ENCODE measurements at places on chromosomes 2 and 18.

- DNase-seq, result no peak
Measured at GRCh38 chr2:120405759-120406099, 59.8 kb downstream of the INHBB start.

DNA sequence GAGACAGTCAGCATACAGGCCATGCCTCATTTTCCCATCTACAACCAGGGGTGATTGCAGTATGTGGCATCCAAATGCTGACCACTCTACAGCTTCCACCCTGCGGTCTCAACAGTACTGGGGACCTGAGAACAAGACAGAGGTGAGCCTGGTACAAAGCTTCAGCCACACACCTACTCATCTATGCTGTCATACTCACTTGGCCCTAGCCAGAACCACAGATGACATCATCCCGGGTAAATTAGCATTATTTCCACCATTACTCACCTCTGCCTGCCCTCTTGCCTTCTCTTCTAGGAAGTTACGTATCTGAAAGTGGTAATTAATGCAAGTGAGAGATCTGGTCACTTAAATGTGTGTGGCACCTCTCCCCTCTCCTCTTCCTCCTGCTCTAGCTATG is 208.2 kb upstream of the ARL4C start:
- DNase-seq, result no peak

GRCh38 chr18:55779691-55780585 is 191.9 kb upstream of the TCF4 start:
- DNase-seq, result no peak

DNA sequence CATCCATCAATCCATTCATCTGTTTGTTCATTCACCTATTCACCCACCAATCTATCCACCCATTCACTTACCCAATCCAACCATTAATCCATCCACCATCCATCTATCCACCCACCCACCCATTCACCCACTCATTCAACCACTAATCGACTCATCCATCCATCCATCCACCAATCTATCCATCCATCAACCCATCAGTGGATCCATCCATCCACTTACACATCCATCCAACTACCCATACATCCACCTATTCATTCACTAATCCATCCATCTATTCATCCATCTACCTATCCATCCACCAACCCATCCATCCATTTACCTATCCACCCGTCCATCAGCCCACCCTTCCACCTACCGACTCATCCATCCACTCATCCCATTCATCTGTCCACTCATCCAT is 11.3 kb downstream of the MYO7B start:
- DNase-seq, result no peak

DNA sequence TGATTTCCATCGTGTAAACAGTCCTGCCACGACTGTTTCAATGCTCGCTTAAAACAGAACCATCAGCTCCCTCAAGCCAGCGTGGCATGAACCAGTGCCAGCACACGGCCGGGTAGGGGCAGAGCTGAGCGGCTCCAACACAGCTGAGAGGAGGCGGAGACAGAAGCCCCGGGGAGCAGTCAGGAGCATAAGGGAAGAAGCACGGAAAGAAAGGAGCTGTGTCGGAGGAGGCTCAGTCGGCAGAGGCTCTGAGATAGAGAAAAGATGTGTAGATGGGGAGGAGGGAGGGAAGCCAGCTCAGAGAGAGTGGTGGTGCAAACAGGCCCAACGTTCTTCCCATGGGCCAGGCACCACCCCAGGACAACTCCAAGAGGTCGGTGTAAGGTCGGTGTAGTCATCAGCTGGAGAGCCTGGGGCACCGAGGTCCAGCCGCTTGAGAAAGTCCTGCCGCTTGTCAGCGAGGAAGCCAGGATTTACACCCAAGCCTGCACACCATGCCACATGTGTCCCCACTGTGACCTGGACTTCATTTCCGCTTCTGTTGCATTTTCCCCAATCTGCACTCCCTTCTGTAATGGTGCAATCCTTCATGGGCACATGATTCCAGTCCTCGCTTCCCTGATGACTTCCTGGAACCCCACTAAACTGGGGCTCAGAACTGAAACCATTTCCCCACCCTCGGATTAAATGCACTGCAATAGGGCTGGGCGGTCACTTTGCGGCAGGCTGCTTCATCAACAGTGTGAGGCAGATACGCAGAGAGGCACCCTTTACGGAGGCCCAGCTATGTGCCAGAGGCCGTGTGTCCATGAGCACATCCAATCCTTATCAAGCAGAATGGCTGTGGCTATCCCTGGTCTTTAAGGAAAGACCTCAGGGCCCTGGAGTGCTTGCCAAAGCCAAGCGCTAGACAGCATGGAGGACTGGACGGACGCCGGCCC is 43.5 kb downstream of the CYP27C1 start:
- DNase-seq, result no peak

- DNase-seq, result no peak
Measured at GRCh38 chr2:111048856-111049768, 71.6 kb upstream of the BCL2L11 start.

DNA sequence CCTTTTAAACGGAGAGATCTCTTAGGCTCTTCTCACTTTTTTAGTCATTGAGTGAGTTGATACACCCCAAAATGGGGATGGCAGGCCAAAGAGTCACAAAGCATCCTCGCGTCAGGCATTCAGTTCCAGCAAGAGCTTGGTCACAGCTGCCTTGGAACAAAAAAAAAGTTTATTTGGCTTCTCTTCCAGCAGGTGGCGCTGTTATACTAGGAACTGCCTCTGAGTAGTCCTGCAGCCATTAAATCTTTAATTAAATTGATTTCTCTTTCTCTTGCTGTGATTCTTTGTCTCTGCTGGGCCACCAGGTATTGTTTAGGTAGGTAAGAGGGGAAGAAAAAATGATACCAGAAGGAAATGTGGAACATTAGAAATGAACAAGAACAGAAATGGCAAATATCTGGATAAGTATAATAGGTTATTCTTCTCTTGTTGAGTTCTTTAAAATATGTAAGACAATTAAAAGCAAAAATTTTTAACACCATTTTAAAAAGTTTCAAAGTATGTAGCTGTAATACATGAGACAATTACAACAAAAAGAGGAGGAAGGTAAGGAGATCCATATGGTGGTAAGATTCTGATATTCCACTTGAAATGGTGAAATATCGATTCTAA is 175.1 kb downstream of the GALNT1 start:
- DNase-seq, result peak; percentile 41

GRCh38 chr2:25664183-25664964 is 9.0 kb downstream of the DTNB start:
- no peak for DNase-seq

GRCh38 chr2:98382739-98383138 is 36.5 kb downstream of the CNGA3 start:
- DNase-seq, result no peak

GRCh38 chr18:48428475-48429177 is 19.4 kb upstream of the ZBTB7C start:
- no peak for DNase-seq

DNA sequence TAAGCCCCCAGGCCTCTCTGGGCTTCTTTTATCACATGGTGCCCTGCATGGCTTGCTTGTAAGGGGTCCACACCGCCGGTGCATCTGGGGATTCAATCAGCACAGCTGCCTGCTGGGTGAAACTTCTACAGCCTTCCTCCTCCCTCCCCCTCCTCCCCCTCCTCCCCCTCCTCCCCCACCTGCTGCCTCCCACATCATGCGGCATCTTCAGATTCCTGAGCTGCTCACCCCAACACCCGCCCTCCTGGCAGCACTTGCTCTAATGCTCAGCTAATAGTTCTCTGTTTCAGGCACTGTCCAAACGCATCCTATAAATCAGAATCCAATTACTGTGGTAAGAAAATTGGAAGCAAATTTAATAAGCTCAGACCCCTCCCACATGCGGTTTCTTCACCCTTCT is 150.7 kb downstream of the GALNT14 start:
- DNase-seq, result no peak

DNA sequence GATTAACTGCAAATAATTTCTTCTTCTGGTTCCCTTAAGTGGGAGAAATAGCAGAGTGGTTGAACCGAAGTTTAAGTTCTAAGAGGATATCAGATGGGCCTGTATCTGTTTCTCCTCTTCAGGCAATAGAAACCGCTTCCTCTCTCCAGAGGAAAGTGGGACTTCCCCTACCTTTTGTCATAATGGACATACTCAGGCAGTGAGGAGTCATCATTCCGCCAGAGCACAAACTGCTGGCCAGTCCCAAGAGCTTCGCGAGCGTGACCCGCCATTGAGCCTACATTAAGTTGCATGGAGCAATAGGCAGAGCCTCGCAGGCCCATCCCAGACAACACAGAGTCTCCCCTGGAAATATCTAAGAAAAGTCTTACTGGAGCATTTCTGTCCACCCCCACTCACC is 158.9 kb downstream of the LDLRAD4 start:
- no peak for DNase-seq

DNA sequence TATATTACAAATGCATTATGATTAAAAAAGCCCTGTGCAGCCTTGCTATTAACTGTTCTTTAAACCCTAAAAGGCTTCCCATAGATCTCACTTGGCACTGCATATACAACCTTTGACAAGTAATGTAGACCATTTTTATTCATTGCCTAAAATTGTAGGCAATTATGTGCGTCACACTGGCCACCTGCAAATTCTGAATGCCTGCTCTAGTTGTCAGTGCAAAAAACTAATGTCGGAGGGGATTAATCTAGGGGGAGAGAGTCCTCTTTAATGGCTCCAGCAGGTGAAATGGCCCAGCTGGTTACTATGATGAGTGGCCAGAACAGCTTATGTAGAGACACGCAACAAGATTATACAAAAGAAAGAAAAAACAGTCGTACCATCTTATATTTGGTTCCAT is 123.2 kb downstream of the OLA1 start:
- DNase-seq, result no peak

- DNase-seq, result no peak
Measured at GRCh38 chr2:98937906-98938305, 1.9 kb upstream of the CRACDL start.

DNA sequence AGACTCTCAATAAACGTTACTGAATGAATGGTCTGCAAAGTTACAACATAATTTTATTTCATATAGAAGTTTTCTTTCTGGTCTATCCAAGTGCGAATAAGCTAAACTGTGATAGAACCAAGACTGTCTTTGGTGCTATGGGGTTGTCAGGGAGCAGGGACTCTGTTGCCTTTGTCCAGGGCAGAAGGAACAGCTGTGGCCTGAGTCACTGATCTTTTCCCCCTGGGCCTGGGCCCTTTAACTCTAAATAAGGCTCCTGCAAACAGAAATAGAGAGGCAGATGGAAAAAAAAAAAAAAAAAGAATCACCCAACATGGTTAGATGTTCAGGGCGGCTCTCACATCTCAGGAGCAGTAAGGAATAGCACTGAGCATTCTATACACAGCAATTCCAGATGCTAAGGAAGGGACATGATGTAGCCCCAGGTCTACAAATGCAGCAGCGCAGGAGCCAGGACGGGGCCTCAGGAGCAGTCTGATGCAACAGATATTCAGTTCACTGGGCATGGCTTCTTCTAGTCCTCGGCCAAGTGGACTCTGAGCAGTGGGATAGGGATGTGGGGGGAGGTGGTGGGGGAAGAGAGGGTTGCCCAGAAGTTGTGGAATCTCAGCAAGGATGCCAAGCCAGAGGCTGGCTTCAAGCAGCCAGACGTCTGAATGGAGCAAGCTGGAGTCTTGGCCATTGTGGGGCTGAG is 247.1 kb upstream of the SIX2 start:
- no peak for DNase-seq

GRCh38 chr2:529424-529823 is 147.8 kb downstream of the TMEM18 start:
- no peak for DNase-seq

GRCh38 chr2:24049485-24050021 is at the start of gene FKBP1B:
Gene FKBP1B, plus strand, starts transcription at chr2:24049741. Its CDS starts 109 bp downstream, at chr2:24049850.
- peak; percentile 50 for DNase-seq

DNA sequence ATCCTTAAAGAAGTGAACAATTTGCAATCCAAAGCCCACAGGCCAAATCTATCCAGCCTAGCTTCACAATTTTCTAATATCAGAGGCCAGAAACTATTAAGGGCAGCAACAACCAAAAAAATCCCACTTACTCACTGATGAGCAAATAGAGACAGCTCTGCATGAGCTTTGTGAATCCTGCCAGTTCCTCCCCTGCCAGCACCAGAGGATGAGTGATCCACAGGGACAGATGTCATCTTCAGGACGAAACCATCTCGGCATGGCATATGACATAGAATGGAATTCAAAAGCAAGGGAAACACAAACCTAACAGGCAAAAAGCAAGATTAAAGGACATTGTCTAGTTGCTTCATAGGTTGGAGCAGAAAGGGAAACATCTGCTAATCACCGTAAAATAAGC is 2.2 kb upstream of the DSC2 start:
- no peak for DNase-seq

- no peak for DNase-seq
Measured at GRCh38 chr2:105635564-105635963, 109.1 kb upstream of the NCK2 start.

DNA sequence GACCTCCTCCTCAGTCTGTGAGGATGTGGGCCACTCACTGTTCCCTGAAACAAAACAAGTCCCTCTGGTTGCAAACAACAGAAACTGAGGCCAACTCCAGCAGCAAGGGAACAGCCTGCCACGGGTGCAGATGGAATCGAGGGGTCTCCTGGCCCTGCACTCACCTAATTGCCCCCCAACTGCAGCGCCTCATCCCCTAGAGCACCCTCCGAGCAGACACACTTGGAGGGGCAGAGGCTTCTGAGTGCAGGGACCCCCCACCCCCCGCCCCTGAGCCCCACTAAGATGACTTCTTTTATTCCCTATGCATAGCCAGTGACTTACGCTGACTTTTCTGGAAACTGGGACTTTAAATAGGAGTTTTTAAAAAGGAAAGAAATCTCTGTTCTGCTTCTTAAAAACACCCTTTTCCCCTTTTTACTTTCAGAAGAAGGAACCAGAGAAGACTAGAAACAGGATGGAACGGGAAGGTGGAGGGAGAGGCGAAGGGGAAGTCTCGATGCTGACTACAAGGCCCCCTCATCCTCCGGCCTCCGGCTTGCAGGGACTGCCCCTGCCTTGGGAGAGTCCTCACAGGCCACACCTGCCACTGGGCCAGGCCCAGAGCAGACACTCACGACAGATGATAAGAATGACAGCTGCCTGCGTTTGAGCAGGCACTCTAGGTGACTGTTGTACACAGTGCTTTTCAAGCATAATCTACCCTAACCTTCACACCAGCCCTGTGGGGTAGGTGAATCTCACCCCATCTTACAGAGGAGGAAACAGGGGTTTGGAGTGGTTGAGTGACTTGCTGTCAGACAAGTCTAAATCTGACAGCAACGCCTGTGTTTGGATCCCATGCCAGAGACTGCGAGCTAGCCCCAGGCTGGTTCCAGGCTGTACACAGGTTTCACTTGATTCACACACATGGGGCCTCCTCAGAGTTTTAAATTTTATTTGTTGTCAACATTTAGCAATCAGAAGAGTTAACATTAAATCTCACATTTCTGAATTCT is 28.2 kb upstream of the BIN1 start:
- DNase-seq, result no peak
